ENCODE measurements at places on chromosomes 16 and 17.
A peak's percentile ranks its signal among the peaks of the same experiment; 100 is the strongest.

- no peak for DNase-seq
Measured at GRCh38 chr16:5873221-5873620, 775.6 kb upstream of the EEF2KMT start.

- no peak for DNase-seq
Measured at GRCh38 chr16:2486645-2487516, 12.0 kb downstream of the TBC1D24 start.

- peak; percentile 84 for DNase-seq
Measured at GRCh38 chr17:32486111-32486700, 587 bp upstream of the CDK5R1 start.

DNA sequence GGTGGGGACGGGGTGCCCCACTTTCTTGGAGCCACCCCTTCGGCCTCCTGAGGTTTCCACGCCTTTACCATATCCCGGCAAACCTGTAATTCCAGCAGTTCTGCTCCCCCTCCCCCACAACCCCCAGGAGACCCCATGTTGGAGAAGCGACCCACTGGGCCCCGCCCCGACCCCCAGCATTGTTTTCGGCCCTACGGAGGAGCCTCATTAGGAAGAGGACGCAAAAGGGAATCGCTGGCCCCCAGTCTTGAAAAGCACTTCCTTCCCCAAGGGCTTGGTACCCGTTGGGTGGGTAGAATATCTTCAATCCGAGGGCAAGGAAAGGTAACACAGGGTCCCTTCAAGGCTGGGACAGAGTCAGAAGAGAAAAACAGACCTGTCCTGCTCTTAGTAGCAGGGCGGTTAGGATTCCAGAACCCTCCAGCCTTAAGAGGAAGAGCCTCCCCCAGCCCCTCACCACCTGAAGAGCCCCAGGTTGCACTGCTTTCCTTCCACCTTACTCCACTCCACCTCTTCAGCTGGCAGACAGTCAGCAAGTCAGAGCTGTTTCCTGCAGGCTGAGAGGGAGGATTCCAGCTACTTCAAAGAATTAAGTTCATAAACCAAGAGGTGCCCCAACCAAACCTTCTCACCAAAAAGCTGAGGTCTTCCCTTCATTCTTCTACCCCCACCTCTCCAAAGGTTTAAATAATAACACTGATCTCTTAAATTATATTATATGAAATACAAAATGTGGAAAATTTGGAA is 803 bp upstream of the TLCD2 start:
- DNase-seq = no peak

DNA sequence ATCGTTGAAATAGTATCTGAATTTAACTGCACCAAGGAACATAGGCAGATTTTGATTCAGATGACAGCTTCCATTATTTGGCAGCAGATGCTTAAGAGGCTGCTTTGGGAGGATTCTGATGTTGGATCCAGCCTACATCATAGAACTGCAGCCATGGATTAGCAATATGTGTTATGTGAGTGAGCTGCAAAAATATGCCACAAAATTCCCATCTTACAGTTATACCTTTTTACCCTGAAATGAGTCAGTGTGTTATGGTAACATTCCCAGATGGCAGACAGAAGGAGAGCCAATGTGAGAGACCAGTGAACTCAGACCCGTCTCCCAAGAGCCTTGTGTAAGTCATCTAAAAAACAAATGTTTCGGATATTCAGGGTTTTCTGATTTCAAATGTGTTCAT is 206.1 kb downstream of the CDH13 start:
- peak; percentile 7 for DNase-seq

DNA sequence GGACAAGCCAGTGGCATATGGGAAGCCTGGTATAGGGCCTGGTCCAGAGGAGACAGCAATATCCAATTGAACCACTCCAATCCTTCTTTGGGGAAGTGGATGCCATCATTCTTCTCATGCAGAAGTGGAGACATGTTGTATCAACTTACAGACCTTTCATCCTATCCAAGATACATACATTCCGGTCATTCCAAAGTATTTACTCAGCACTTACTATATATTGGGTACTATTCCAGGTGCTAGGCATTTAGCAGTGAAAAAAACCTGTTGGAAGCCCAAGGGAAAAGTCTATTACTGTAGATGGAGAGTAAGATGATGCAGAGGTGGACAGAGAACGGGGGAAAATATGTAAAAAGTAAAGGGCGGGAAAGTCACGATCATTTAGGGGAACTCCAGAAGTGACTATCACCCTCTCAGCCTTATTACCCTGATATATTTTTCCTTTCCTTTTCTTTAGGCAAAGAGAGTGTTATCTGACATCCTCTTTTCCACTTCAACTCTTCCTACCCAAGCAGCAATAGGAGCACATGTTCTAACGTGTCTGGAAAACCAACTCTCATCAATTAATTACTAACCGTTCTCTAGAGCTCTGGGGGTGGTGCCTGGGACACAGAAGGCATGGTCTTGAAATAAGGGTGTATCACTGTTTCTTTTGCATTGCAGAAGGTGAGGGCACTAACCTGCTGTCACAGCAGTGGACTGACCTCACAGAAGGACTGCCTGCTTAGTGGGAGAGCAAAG is 210.1 kb upstream of the MAF start:
- no peak for DNase-seq

DNA sequence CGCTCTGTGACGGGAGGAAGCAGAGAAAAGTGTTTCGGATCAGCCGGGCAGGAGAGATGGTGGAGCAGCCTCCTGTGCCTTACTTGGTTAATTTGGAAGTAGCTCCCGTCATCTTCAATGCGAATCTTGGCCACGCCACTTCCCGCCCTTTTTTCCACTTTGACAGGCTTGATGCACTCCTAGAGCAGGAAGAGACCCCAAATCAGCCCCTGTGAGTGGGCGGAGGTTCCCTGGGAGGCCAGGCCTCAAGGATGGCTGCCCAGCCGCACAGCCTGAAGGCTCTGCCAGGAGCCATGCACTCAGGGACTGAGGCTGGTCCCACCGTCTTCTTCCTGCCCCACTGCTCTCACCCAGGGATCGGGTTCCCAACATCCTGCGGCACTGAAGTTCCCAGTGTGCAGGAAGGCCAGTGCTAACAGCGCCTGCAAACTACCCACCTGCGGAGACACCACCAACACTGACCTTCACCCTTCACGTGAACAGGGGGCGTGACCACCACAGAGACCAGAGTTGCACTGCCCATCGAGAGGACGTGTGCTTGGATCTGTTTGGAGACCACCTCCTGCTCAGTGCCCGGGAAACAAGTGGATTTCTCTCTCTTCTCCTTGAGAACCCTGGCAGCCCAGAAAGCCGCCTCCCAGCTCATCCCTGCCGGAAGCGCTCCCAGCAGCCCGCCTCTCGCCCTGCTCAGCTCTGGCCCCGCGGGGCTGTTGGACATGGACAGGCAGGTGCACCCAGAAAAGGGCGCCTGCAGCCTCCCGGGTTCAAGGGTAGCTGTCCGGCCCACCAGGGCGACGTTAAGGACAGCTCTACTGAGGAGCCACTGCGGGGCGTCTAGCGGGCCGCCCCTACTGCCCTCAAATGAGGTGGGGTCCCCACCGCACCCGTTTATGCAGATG is 988 bp downstream of the CIAO3 start:
- no peak for DNase-seq

DNA sequence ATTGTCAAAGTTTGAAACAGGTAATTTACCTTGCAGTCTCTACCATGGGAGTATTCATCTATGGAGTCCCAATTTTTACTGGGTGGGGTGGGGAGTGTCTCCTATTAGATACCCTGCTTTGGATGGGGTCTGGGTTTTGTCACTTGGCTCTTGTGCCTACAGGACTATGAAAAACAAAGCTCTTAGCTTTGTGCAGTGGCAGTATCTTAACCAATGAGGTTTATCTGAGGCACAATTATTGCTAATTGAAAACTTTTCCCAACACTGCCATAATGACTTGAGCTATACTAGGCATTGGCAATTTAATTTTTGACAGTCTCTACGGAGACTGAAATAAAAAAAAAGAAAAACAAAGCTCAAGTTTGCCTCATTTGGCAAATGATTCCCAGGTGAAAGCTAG is 3.8 kb upstream of the ZFP90 start:
- DNase-seq = no peak

DNA sequence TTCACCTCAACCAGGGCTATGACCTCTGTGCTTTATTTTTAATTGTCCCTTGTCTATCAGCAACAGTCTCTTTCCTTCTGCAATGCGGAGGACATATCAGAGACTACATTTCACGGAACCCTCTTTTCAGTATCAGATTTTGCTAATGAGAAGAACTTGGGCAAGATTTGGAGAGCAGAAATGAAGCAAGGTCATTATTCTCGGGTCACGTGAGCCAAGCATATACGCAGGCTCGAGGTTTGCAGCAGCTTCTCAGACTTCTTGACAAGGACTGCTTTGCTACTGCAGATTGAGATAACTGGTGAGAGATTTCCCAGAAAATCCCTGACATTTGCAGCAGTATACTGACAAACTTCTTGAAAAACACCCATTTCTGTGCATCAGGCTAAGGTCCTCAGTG is 30.4 kb downstream of the ABCA10 start:
- no peak for DNase-seq

DNA sequence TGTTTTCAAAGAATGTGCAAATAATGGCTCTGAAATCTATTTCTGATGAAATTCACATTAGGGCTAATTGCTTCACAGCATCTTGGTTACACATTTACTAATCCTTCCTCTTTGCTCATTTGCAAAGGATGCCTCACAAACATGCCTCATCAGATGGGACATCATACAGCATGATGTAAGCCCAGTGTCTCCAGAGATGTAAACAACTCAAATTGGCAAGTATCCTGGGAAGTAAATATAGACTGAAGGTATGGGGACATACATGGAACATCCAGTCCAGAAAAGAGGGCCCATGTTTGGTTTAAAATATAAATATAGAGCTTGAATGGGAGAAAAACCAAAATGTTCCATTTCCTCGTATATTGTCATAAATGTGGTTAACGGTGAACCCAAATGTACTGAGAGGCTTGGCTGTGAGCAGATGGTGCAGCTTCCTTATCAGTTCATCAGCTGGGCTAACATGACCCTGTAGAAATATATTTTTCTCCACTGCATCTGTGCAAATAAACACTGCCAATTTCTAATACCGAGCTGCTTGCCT is 142.9 kb upstream of the NUDT7 start:
- no peak for DNase-seq

GRCh38 chr17:61235001-61235826 is 164.4 kb upstream of the TBX2 start:
- DNase-seq = no peak

GRCh38 chr17:33292201-33292980 is 704 bp downstream of the ASIC2 start:
- DNase-seq = no peak

Data from H54 (cell line).